Activated CD8-positive, alpha-beta memory T cell treated with anti-CD3 and anti-CD28 coated beads for 36 hours (primary cell): ENCODE measurements at places on chromosomes 1 and 21. TPM values are rescaled to one million over a fixed set of nuclear protein-coding genes. Genes with fewer than 3 reads are reported as not detected.

TFF2 gene
- not detected for total RNA-seq

ALG14 gene
- total RNA-seq, result 3.7 TPM

UBXN10 gene
- total RNA-seq, result 0.78 TPM

FMO2 gene
- total RNA-seq, result not detected

SCP2 gene
- total RNA-seq, result 67.4 TPM

SAMSN1 gene
- 92.3 TPM for total RNA-seq

SH2D5 gene
- 0.34 TPM for total RNA-seq

CAMK1G gene
- not detected for total RNA-seq

CSF3R gene
- total RNA-seq, result not detected

BTG3 gene
- total RNA-seq, result 52.8 TPM

PIGK gene
- 22.8 TPM for total RNA-seq

C1orf35 gene
- total RNA-seq, result 25.7 TPM

IL6R gene
- 1.0 TPM for total RNA-seq

MT1HL1 gene
- not detected for total RNA-seq
